Right forelimb (tissue), 1 donor: ENCODE measurements at places on chromosomes 12 and 14.

- peak; percentile 40 for DNase-seq
Observed at GRCh38 chr14:100891501-100892445, 11.7 kb downstream of the RTL1 start.

GRCh38 chr12:29844667-29845066, 60.9 kb upstream of the TMTC1 start:
- DNase-seq = no peak

GRCh38 chr12:26614011-26614616, 218.9 kb downstream of the ITPR2 start:
- DNase-seq = no peak

DNA sequence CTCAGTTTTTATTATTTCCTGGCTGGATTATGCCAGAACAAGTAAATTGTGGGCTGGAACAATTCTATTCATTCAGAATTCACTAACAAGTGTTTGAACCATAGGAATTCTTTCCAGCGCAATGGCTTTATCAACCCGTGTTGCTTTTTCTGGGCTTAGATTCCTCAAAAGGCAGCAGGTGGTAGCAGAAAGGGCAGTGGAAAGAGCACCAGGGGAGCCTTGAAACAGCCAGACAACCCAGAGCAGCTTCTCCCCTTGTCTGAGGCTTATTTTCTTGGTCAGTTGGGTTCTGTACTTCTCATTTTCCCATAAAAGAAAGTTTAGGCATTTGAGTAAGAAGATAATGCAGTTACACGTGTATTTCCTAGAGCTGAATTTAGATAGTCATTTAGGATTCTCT, 130.7 kb downstream of the OTOGL start:
- DNase-seq = no peak

DNA sequence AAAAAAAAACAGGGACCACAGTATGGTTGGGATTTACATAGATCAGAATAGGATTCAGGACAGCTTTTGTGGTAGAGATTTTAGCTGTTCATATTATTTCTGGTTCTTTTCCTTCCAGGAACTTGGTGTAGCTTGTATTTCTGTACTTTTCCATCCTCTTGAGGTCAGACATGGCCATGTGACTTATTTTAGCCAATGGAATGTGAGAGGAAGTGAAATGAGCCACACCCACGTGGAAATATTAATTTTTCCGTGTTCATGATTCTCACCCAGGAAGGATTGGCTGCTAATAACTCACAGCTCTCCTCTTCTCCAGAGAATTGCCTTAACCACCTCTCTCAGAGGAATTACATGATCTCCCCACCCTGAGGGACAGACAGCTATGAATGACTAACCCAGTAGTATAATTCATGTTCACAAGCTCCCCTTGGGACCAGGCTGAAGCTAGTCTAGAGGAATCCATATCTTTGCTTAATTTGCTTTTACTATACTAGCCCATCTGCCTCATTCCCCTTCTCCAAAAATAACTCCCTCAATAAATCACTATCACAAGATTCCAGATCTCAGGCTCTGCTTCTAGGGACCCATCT, 340.4 kb downstream of the NUAK1 start:
- DNase-seq = no peak

DNA sequence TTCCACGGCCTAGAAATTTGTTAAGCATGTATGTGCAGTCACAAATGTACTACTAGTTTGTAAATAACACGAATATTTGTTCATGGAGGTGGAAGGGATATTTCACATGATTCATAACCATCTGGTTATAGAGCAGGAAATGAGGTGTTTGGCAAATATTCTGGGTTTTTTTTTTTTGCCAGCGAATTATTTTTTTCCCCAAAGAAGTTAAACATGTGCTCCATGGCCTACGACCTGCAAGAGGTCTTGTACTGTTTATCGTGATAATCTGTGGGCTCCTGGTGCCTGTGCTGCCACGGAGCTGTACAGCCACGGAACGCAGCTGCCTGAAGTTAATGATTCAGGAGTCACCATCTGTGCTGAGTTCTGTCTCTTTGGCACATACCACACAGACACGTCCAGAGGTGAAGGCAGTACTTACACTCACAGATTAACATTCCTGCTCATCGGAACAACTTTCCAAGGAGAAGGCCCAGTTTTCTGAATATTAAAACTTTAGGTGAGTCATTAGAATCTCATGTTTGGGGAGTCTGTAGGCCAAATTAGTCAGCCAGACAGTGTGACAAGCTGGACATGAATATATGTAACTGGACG, 156.3 kb downstream of the TMX1 start:
- DNase-seq = peak; percentile 66

DNA sequence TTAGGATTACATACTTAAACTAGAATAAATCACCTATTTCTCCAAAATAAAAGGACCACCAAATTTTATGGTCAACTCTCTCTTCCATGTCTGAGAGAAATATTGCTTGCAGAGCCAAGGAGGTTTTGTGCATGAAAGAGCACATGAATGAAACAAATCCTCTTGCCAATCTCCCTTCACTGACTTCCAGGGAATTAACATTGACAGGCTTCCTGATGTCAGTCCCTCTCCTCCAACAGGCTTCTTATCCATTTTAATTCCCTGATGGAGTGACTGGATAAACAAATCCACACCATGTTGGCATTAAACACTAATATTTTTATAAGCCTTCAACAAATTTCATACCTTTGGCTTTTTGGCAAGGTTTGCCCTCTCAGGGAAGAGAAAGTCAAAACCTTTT, 45.3 kb upstream of the CNTN1 start:
- DNase-seq = no peak

DNA sequence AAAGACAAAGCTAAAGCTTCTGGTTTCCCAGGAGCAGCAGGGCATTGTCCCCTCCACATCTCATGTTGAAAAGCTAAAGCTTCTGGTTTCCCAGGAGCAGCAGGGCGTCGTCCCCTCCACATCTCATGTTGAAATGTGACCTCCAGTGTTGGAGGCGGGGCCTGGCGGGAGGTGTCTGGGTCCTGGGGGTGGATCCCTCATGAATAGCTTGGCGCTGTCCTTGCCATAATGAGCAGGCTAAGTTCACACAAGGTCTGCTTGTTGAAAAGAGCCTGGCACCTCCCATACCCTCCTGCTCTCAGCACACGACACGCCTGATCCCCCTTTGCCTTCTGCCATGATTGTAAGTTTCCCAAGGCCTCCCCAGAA, 123.7 kb downstream of the PIWIL1 start:
- no peak for DNase-seq

DNA sequence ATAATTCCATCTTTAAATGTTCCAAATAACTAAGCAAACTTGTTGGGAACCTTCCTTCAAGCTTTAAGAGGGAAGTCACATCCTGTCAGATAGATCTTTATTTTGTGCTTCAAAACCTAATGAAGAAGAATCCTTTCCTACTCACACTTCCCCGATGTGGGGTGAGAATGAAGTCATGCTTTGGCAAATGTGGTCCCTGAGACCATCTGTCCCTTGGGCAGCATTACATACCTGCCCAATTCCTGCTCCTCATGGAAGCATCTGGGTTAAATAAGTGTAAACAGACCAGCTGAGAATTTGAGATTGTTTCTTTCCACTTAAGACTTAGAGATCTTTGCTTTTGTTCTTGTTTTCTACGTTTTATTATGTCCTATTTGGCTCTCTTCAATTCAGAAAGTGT, 606.0 kb upstream of the TMEM132C start:
- DNase-seq = no peak

- no peak for DNase-seq
Observed at GRCh38 chr14:87745507-87746118, 247.4 kb downstream of the GALC start.

GRCh38 chr14:34604995-34605394, 25.0 kb downstream of the SNX6 start:
- no peak for DNase-seq

DNA sequence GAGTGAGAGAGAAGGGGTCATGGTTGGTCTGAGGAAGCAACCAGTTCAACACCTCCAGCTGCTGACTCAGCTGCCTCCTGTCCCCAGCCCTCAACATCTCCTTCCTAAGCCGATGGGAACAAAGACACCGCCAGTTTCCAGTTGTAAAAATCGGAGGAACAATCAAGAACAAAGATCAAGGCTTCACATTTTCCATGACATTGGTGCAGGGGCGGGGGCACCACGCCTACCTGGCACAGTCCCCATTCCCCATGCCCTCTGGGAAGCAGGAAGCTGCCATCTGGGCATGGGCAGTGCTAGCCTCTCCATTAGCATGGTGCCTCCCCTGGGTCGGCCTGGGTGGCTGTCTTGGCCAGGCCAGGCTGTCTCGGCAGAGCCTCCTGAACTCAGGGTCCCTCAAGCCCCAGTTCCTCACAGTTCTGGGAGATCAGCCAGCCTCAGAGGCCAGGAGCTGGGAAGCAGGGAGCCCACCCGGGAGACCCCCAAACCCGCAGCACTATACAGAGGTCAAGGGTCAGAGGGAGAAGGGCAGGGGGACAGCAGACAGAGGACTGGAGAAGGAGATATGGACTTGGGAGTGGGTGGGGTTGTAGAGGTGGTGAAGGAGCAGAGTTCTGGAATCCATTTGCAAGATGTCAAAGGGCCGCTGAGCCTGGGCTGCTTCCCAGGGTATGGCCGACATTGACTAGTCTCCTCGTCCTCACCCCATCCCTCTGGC, 19.6 kb upstream of the TMEM106C start:
- DNase-seq = no peak

GRCh38 chr14:53519137-53519536, 366.0 kb upstream of the DDHD1 start:
- DNase-seq = no peak

DNA sequence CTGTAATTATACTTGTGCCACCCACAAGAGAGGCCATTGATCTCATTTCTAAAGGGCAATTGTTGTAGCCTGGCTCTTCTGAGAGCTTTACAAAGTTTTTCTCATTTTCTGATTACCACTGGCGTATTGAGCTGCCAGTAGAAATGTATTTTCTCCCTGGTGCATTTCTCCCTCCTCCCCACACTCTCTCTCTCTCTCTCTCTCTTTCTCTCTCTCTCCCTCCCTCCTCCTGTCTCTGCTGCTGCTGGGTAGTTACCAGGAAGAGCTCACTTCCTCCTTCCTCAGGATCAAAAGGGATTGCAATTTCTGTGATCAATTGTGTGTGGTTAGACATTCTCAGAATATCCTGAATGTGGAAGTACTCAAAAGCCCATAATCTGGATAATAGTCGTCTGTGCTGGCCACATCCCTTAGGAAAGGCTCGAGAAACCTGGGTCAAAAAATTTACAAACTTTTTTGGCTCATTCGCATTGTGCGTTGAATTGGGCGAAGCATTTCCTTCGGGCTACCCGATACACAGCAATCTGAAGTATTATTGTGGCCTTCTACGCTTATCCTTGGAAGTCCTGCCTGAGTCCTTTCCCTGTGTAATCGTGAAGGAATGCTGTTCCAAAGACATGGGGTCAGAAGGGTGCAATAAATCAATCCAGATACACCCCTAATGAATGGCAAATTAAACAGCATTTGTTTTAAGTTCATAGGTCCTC, 254.8 kb downstream of the MSRB3 start:
- no peak for DNase-seq

DNA sequence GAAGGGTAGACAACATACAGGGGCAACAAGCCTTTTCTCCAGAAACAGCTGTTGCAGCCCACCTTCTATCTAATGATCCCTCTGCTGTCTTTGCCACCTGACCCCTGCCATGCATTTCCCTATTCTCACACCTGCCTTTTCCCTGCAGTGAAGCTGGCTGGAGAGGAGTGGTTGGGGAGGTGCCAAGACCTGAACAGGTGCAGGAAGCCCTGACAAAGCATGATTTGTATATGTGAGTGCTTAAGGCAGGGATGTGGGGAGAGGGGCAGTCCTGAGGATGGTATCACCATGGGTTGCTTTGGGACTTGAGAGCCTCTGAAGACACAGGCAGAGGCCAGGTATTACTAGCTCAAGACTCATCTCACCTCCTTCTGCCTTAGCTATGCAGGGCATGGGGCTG, 2.9 kb upstream of the PFDN5 start:
- no peak for DNase-seq

GRCh38 chr12:48441069-48441468, 31.3 kb upstream of the ANP32D start:
- DNase-seq = no peak

GRCh38 chr14:77107228-77107627, 9.2 kb downstream of the CIPC start:
- DNase-seq = no peak

DNA sequence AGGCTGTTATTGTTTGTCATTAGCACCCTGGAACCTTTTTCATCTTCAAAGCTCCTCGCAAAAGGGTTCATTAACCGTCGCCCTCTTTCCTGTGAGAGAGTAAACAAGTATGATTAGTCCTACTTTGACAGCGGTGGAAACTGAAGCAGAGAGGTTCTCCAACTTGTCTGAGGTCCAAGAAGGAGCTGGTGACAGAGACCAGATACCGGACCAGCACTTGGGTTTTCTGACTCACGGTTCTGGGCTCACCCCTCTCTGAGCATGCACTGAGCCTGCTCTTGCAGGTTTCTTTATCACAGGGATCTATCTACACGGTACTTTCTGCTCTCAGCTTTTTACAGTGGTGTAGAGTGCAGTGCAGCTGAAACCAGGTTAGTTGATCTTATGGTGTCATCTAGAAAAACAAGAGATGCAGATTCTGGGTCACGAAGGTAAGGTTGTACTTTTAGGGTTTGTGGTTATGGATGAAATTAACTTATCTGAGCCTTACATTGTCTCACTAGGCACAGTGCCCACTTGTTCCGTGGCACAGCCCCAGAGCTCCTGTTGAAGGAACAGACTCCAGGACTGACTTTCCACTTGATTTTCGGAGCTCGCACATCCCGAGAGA, 62.1 kb downstream of the PPP2R5C start:
- DNase-seq = no peak

- no peak for DNase-seq
Observed at GRCh38 chr14:95361373-95362137, 41.8 kb upstream of the CLMN start.

GRCh38 chr12:3333991-3334391, 157.0 kb upstream of the PRMT8 start:
- DNase-seq = no peak

DNA sequence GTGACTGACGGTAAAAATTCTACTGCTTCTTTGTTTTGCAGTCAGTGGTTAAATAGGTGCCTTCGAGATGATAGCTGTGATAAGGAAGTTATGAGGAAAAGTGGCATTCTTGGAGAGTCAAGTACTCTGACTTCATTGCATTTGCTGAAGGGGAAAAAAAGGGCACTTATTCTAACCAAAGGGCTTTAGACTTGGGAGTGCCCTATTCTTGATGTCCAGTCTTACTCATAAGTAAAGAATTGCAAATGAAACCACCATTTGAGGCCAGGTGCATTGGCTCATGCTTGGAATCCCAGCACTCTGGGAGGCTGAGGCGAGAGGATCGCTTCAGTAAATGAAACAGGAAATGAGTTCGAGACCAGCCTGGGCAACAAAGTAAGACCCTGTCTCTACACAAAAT, 40.3 kb downstream of the BRAP start:
- DNase-seq = no peak

DNA sequence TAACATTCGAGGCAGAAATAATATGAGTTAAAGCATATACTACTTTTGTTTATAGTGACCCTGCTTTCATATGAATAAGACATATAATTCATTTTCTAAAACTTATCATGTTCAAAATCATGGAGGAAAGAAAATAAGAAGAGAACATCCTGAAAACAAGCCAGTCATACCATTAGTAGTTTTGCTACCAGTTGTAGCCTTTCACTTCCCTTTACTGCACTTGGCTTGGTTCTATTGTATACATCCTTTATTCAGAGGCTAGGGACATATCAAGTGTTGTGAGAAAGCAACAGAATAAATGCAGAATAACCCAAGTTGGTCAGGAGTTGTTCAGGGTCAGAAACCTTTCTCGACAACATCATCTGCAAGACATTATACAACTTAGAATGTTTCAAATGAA, 598.7 kb downstream of the SOX5 start:
- no peak for DNase-seq
